ENCODE measurements at places on chromosomes 11 and 22. TPM values are rescaled to one million over a fixed set of nuclear protein-coding genes. Genes with fewer than 3 reads are reported as not detected.
A peak's percentile ranks its signal among the peaks of the same experiment; 100 is the strongest.

GRCh38 chr11:2930704-2931419, 1.6 kb upstream of the PHLDA2 start:
- no peaks in the 10 kb centered on the region for H3K36me3 ChIP-seq
- no peak overlapping the region for H3K4me3 ChIP-seq
- peaks cover 51% of the 10 kb centered on the region for H3K4me1 ChIP-seq
- H3K27ac ChIP-seq, result no peak overlapping the region
- H3K27me3 ChIP-seq, result peaks cover 28% of the 10 kb centered on the region

DNA sequence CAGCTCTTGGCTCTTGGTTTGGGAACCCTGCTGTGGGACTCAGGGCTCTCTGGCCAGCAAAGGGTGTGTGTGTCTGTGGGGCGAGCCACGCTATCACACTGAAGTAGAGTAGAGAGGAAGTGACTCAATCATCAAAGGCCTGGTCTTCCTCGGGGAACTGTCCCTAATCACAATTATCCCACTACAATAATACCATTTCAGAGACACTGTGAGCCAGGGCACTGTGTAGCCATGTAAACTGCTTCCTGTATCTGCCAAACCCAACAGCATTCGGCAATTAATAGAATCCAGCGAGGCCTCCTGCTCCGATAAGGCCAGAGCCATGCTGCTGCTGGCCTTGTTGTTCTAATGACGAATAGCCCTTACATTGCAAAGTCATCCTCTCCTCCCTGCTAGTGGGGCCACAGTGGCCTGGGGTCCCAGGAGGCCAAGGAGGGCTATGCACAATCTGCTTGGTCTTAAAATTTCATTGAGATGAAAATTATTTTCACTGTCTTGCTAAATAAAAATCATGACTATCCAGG, 49.8 kb upstream of the LMO2 start:
- H3K27ac ChIP-seq, result peak overlapping the region; percentile 62
- no peak for DNase-seq
- no peak overlapping the region for H3K4me3 ChIP-seq
- H3K27me3 ChIP-seq, result no peaks in the 10 kb centered on the region
- peaks cover 39% of the 10 kb centered on the region for H3K4me1 ChIP-seq

SCN4B gene
- 0.46 TPM for total RNA-seq

CFAP300 gene
- not detected for total RNA-seq
